ENCODE measurements at places on chromosomes 3 and 15.

GRCh38 chr15:31285772-31286261 is 40.8 kb upstream of the KLF13 start:
- DNase-seq: no peak

DNA sequence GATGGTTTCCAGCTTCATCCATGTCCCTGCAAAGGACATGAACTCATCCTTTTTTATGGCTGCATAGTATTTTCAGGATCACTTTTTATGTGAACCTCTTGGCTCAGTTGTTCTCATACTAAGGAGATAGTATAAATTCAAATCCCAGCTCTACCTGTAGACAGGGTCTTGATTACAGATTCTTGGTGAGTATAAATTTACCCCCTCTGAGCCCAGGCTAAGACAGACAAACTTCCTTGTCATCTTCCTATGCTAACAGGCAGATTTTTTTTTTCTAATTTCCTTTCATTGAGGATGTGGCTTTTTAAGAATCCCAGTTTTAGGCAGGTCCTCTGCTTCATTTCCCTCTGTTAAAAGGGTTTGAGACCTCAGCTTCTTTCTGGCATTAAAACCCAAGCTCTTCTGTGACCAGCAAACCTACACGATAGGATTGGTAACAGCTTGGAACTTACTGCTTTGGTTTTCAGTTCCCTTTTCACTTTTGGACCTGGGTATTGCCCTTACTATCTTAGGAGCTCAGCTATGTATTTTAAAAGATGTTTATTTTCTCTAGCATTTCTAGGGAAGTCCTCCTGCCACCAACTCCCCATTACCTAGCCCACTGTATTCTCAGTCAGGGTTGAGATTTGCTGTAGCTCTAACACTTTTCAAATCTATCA is 72.5 kb downstream of the VPS8 start:
- no peak for DNase-seq

DNA sequence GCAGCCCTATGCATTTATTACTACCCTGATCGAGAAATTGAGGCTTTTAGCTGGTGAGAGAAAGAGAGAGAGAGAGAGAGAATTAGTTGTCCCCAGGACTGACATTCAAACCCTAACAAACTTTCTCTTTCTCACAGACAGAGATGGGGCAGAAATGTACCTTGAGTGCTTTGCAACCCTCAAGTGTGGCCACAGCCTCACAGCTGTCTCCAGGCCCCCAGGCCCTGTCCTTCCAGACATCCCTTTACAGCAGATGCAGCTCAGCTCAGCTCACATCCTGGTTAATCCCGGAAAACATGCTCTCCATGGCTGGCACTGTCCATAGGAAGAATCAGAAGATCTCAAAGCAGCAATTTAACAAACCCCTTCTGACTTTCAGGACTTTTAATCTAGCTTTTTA is 67.6 kb downstream of the DCLK3 start:
- DNase-seq: no peak

GRCh38 chr3:119595639-119596334 is 1.9 kb upstream of the PLA1A start:
- DNase-seq: no peak

All from glutamatergic neuron (in vitro differentiated cells).